Kasumi-1 (cell line): ENCODE measurements at places on chromosomes 16 and 17.

DNA sequence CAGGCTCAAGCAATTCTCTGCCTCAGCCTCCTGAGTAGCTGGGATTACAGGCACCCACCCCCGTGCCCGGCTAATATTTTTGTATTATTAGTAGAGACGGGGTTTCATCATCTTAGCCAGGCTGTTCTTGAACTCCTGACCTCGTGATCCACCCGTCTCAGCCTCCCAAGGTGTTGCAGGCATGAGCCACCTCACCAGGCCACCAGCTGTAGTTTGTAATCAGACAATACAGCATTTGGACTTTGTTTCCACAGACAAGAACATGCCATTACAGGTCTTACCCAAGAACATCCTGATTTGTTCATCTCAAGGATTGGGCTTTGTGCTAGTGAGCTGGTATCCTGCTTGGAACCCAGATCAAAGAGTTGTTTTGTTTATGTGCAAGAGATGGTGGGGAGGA lies 30.1 kb downstream of the C17orf100 start:
- DNase-seq: no peak

DNA sequence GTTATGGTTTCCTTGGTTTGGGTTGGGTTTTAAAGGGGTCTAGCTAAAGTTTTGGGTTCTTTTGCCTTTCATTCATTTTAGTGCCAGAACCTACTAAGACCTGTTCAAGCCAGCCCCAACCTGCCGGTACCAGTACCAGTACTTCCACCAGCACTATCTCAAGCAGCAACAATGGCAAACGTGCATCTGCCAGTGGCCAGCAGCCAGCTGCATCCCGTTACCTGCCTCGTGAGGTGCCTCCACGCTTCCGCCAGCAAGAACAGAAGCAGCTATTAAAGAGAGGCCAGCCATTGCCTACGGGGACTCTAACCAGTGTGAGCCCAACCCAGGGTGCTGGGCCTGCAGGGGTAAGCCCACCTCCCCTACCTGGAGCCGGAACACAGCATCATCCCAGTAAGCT lies 72.9 kb downstream of the TNRC6C start:
- DNase-seq: no peak

DNA sequence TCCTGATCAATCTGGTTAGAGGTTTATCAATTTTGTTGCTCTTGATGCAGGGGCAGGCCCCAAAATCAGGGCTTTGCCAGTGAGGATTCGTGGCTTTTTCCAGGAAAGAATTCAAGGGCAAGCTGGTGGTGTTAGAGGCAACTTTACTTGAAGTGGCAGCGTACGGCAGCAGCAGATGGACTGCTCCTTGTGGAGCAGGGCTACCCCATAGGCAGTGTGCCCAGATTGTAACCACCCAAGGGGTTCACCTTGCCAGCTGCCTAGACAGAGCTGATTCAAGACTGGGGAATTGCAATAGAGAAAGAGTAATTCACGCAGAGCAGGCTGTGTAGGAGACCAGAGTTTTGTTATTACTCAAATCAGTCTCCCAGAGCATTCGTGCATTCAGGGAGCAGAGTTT lies 16.7 kb downstream of the DRC7 start:
- DNase-seq: no peak

DNA sequence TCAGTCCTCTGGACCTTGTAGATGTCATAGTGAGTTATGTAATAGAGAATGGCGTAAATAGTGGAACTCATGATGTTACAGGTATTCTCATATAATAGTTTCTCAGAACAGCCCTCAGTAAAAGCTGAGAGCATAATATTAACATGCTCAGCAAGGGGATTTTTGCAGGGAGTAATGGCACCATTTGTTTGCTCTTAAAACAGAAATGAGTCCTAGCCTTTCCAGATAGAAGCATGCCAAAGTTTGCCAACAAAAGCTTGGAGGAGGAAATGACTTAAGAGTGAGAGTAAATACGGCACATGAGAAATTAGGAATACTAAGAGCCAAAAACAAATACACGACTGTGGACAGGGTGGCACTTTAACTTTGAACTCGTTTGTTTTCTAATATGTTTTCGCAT lies 198.4 kb downstream of the ANKFN1 start:
- no peak for DNase-seq

DNA sequence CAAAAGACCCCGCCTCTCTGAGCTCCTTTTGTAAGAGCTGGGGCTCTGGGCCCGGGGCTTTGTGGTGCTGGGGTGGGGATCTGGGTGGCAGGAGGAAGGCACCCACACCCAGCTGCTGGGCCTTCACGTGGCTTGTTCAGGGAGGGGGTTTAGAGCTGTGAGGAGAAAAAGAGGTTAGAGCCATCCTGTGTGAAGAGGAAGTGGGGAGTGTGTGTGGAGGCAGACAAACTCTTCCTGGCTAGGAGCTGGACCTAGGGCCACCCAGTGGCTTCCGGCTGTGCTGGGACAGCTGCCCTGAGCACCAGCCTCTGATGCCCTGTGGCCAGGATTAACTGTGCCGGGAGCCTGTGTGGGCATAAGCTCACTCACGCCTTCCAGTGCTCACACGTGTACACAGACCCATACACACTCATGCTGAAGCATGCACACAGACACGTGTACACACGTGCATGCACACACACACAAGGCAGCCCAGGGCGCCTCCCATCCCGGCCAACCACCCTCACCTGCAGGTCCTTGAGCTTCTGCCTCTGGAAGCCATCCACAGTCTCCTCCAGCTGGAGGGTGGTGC lies 7.4 kb downstream of the CIBAR2 start:
- peak; percentile 74 for DNase-seq

- DNase-seq: no peak
Observed at GRCh38 chr16:4873091-4873490, 25.8 kb downstream of the UBN1 start.

GRCh38 chr17:34675143-34675542 lies 95.8 kb downstream of the TMEM132E start:
- no peak for DNase-seq

- DNase-seq: no peak
Observed at GRCh38 chr17:5560361-5560988, 23.8 kb downstream of the NLRP1 start.

DNA sequence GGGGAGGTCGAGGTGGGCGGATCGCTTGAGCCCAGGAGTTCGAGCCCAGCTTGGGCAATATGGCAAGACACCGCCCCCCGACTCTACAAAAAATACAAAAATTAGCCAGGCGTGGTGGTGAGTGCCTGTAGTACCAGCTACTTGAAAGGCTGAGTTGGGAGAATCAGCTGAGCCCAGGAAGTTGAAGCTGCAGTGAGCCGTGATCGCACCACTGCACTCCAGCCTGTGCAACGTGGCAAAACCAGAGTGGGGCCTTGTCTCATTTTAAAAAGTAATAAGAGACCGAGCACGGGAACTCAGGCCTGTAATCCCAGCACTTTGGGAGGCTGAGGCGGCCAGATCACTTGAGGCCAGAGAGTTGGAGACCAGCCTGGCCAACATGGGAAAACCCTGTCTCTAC lies 24.4 kb upstream of the ABCC1 start:
- no peak for DNase-seq

DNA sequence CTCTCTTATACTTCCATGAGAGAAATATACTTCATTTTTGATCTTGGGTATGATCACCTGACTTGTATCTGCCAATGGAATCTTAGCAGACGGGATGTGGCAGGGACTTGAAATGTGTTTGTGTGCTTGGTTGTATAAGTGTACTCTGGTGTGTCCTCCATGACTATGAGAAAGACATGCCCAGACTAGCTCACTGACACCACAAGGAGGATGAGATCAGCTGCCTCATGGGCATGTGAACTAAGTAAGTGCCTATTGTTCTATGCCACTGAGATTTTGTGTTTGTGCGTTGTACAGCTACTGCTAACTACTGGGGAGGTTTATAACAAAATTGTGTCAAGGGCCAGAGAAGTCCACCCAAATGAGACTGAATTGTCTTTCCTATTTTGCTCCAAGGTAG lies 402.2 kb upstream of the SALL1 start:
- no peak for DNase-seq

GRCh38 chr17:72422505-72423285 lies 301.9 kb downstream of the SOX9 start:
- DNase-seq: no peak

DNA sequence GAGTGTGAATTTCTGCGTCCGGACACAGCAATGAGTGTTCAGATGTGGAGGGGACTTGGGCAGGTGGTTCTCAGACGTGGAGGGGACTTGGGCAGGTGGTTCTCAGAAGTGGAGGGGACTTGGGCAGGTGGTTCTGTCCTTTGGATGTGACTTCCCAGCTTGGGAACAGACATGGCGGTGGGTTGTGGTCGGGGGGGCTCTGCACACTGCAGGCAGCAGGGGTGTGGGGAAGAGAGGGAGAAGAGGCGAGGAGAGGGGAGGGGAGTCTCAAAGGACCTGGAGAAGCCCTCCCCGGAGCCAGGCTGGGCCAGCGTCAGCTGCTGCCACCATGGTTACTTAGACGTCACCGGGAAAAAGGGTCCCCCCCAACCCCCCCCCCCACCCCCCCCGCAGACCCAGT lies 9.8 kb downstream of the SOX8 start:
- DNase-seq: no peak

DNA sequence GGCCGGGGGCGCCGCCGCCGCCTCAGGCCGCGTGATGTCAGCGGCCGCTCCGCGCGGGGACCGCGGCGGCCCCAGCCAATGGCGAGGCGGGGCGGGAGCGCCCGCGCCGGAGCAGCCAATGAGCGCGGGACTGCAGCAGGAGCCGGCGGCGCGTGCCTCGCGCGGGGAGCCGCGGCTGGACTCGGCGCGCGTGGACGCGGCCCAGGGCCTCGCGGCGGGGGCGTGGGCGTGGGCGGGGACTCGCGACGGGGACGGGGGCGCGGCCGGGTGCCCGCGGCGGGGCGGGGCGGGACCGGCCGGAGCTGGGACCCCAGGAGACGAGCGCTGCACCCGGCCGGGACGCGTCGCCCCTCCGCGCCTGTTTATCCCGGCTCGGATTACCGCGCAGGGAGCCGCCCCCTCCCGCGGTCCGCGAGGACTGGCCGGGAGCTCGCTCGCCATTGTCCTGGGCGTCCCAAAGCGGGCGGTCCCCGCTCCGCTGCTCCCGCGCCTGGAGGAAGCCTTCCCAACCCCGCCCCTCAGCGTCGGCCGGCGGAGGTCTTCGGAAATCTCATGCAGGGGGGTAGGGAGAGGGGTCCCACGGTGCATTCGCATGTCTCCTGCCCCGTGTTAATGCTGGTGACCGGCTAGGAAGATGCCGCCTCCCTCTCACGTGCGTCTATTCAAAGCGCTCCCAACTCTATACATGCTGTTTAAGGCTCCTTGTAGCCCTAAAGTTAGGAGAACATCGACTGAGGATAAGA lies at the start of gene RNF157:
Gene RNF157, minus strand, starts transcription at position 33 of the 743 bp plus-strand sequence. CDS start 253 bp downstream, outside the sequence.
- no peak for DNase-seq

DNA sequence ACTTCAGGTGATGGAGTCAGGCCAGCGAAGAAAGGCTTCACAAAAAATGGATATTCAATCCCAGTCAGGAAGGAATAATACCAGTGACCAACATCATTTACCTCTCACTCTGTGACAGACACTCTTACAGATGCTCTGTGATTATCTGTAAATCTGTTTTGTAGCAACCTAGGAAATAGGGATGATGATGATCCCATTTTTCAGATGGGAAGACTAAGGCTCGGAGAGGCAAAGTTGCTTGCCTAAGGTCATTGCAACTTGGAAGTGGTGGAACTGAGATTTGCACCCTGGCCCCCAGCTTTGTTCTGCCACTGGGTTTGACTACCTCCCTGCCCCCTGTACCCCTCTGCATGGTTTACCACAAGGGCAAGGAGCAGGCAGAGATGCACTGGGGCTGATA lies 14.1 kb upstream of the WSCD1 start:
- no peak for DNase-seq

GRCh38 chr16:53549970-53550690 lies 47.1 kb upstream of the AKTIP start:
- peak; percentile 89 for DNase-seq

GRCh38 chr16:85096921-85097320 lies 15.4 kb downstream of the CIBAR2 start:
- no peak for DNase-seq

- DNase-seq: no peak
Observed at GRCh38 chr17:19678581-19679453, 30.3 kb downstream of the ALDH3A2 start.

- DNase-seq: no peak
Observed at GRCh38 chr16:67329901-67330300, 3.3 kb downstream of the LRRC36 start.

- no peak for DNase-seq
Observed at GRCh38 chr16:67917140-67917851, 14.4 kb downstream of the CTRL start.

DNA sequence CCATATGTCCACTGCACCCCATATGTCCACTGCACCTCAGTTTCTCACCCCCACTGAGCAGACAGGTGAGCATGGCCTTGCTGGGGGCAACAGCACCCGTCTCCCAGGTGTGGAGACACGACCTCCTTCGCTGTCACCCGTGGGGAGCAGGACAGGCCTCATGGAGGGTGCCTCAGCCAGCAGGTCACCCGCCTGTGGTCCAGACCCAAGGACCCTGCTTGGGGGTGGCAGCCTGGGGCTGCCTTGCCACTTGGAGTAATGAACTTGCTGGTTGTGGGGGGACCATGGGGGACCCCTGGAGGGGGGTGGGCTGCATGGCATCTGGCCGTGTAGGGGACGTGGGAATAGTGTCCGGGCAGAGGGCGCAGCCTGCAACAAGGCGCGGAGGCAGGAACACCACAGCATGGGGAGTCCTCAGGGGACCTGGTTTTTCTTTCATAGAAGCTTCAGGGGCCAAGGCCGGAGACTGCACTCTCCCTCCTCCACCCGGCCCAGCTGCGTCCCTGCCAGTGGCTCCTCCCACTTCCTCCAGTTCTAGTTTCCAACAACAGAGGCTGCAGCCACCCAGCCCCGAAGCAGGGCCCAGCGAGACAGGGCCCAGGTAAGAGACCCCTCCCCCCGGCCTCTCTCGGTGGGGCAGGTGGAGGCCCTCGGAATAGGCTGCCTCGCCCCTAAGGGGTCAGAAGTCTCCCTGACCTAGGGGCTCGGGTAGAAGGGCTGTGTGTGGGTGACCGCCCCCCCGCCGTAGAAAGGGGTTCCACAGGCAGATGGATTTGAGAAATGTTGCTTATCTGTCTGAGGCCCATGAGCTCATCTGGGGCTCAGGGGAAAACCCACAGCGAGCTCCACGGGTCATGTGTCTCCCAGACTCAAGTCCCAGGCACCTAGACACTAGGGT lies at the start of gene NHLRC4:
Gene NHLRC4, plus strand, starts transcription at position 531 of the 898 bp plus-strand sequence. CDS start 1,043 bp downstream, outside the sequence.
- DNase-seq: peak; percentile 63

DNA sequence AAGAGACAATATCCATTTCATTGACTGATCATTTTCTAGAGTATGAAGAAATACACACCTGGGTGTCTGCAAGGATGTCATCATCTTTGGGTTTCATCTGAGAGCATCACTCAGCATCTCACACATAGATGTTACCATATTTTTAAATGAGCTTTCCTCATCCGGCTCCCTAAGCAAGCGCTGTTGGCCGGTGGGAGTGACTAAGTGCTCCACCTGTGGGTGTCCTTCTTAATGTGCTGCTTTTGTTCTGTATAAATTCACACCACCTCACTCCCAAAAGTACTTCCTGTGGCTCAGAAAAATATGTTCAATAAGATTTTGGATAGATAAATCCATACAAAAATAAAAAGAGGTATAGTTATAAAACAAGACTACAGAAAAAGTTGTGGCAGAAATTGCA lies 7.4 kb downstream of the SSTR2 start:
- no peak for DNase-seq

- DNase-seq: no peak
Observed at GRCh38 chr17:81644496-81644895, 7.5 kb downstream of the TSPAN10 start.
